ENCODE measurements at places on chromosomes 1 and 21.

DNA sequence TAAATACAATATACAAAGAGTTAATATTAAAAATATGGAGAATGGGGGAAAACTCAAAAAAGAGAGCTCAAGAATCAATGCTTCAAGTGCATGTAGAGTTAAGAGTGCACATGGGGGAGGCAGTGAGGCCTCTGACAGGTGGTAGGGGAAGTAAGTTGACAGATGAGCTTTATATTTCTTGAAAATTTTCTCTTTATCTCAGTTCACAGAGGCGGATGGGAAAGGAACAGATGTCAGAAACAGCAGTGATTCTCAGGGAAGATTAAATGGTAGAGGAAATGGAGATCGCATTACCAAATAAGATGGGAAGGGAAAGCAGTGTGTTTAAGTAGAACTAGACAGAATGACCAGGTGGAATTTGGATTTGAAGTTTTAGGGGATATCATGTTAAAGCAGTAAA lies 200.1 kb upstream of the C1orf105 start:
- no peak for DNase-seq

GRCh38 chr1:86957221-86957620 lies 42.8 kb downstream of the HS2ST1 start:
- DNase-seq: no peak

- DNase-seq: no peak
Observed at GRCh38 chr1:30729901-30730300, 6.5 kb upstream of the MATN1 start.

DNA sequence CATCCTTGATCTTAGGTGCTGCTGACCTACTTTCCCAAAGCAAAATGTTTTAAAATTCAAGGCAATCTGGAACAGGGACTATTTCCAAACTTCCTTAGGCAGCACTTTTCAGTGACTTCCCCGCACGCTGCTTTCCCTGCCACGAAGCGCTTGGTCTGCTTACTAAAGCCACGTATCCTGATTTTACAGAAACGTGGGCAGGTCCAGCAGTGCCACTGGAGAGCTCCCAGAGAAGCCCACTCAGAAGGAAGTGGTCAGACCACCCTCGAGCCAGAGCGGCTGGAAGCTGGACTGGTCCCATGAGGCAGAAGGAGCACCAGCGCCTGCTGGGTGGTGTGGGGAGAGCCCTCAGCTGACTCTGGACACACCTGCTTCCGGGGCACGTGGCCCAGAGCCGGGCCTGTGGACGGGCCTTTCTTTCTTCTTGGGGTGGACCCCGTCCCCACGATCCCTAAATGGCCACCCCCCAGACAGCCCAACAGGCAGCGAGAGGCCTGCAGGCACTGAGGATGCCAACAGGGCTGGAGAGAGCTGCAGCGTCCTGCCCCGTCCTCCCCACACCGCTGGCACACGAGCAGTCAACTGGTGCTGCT lies 23.2 kb downstream of the PTTG1IP start:
- no peak for DNase-seq

DNA sequence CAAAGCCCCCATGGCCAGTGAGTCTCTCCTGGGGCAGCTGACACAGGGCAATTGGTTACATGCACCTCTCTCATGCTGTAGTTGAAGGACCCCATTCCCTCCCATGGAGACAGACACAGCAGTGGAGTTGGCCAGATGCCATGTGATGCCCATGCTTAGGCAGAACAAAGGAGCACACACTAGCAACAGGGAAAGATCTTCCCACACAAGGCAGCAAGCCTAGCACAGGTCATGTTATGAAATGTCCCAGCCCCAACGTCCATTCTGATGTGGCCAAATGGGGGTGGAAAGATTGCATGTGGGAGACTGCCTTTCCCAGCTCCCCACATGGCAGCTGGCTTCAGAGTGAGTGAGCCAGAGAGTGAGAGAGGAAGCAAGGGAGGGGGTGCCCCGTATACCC lies 34.5 kb downstream of the AADACL4 start:
- DNase-seq: no peak

- no peak for DNase-seq
Observed at GRCh38 chr1:65904681-65905083, 112.0 kb downstream of the PDE4B start.

GRCh38 chr21:26368591-26369320 lies 198.2 kb upstream of the APP start:
- peak; percentile 52 for DNase-seq

DNA sequence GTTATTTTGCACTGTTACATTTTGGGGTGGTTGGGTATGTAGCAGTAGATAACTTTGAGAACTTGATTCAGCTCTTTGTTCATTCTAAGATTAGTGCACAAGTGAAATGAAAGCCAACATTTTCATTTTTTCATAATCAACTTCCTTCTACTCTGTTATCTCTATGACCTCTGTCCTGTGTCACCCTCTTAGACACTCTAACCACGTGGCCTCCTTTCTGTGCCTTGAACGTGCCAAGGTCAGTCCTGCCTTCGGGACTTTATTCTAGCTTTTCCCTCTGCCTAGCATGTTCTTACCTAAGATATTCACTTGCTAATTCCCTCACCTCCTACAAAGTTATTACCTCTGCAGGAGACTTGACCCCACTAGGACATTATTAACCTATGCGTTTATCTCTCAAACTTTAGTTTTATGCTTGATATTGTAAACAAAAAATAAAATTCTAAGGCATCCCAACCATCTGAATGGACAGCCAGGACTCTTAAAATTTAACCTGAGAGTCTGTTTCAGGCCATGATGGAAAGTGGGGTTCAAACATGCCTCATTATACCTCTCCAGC lies 19.2 kb upstream of the EDEM3 start:
- DNase-seq: no peak

DNA sequence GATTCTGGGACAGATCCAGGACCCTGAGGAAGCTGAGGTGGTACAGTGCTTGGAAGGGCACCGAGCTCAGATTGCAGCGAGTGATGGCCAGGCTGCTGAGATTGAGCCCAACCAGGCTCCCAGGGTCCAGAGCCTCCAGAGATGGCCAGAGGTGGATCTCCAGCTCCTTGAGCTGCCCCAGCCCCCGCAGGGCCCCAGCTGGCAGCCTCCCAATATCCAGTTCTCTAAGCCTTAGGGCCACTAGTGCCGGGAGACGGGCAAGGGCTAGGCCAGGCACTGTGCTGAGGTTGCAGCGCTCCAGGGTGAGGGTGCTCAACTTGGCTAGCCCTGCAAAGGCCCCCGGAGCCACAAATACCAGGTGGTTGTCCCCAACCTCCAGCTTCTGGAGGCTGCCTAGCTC lies 3.4 kb downstream of the LINGO4 start:
- DNase-seq: no peak

- DNase-seq: no peak
Observed at GRCh38 chr1:215665215-215665614, 98.1 kb downstream of the KCTD3 start.

DNA sequence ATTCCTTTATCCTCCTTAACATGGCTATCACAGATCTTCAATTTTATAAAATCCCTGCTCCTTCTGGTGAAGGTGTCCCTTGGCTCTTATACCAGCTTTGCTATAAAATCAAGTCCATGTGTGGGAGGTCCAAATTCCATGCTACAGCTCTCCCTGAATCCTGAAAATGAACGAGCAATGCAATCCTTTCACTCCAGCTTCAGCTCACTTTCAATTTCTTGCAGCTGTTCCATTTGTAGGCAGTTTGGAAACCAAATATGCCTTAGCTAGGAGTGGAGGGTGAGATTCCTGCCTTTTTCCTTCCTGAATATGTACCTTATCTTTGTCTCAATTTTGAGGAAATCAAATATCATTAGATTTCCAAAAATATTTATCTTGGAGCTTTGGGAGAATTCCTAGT lies 402.6 kb downstream of the TTLL7 start:
- DNase-seq: no peak

DNA sequence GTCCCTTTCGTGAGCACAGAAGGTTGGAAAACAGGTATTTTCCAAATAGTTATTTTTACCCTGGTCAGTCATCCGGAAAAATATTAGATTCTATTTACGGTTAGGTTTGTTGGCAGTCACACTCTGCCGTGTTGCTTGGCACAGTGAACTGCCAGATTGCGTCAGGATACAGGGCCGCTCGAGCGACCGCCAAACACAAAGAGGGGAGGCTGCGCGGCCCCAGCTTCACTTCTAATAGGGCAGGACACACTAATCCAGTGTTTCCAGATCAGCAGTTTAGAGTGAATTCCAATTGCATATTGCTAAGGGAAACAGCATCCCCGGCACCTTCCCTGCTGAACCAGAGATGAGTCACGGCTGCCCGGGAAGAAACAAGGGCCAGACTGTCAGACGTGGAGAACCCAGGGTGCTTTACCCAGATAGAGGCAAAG lies 22.9 kb downstream of the UMODL1 start:
- DNase-seq: no peak

- DNase-seq: no peak
Observed at GRCh38 chr1:5570931-5571330, 421.3 kb downstream of the NPHP4 start.

GRCh38 chr1:160753594-160753993 lies 14.5 kb downstream of the SLAMF7 start:
- DNase-seq: no peak

- DNase-seq: no peak
Observed at GRCh38 chr1:151476083-151476482, 16.8 kb upstream of the POGZ start.

GRCh38 chr1:52216907-52217458 lies 75.1 kb downstream of the ZFYVE9 start:
- DNase-seq: no peak

DNA sequence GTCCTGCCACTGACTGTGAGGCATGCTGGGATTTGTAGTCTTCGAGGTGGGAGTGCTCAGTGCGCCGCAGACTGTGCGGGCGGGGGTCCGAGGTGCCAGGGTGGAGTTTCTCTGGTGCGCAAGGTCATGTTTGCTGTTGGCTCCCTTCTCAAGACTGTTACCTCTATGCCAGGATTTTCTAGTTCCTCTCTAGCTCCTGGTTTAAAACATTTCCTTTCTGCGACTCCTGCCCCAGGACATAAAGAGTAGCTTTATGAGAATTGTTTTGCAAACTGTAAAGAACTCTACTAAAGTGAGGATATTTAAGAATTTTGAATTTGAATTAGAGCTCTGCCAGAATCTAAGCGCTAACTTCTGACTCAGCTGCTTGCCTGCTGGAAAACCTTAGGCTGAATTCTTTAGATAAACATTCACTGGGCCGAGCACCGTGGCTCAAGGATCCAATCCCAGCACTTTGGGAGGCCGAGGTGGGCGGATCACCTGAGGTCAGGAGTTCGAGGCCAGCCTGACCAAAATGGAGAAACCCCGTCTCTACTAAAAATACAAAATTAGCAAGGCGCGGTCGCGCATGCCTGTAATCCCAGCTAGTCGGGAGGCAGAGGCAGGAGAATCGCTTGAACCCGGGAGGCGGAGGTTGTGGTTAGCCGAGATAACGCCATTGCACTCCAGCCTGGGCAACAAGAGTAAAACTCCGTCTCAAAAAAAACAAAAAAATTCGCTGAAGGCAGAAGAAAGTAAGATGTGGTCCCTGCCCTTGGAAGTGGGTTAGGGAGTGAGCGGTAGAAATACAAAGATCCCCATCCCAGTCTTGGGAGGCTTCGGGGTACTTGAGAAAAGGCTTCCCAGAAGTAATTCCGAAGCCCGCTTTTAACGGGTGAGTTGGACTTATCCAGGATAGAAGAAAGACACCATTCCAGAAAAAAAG lies 992 bp upstream of the USP48 start:
- DNase-seq: no peak

DNA sequence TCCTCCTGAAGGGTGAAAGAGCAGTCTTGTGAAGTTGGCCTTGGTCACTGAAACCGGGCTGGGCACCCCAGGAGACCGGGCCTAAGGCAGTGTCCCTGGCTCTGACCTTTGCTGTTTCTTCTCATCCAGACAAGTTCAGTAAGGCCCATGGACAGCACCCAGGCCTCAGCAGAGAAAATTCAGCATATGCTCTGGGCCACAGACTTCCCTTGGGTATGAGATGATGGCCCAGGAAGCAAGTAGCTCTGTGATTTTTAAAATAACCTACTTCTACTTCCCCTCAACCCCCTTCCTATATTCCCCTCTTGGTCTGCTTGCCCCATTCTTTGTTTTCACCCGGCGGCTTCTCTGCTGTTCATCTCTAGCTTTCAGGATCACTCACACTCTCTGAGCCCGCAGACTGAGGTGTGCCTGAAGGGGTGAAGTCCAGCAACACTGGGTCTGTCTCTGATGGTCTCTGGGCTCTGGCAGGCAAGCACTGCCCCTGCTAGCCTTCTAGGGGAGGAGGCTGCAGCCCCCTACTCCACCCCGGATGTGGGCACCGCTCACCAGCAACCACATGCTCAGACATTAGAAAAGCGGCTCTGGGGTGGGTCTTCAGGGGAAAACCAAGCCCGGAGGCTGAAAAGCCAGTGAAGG lies 2.9 kb upstream of the GPR25 start:
- no peak for DNase-seq

- no peak for DNase-seq
Observed at GRCh38 chr1:69943030-69943429, 262.3 kb downstream of the LRRC40 start.

GRCh38 chr1:29865051-29865450 lies 628.7 kb downstream of the PTPRU start:
- DNase-seq: no peak

DNA sequence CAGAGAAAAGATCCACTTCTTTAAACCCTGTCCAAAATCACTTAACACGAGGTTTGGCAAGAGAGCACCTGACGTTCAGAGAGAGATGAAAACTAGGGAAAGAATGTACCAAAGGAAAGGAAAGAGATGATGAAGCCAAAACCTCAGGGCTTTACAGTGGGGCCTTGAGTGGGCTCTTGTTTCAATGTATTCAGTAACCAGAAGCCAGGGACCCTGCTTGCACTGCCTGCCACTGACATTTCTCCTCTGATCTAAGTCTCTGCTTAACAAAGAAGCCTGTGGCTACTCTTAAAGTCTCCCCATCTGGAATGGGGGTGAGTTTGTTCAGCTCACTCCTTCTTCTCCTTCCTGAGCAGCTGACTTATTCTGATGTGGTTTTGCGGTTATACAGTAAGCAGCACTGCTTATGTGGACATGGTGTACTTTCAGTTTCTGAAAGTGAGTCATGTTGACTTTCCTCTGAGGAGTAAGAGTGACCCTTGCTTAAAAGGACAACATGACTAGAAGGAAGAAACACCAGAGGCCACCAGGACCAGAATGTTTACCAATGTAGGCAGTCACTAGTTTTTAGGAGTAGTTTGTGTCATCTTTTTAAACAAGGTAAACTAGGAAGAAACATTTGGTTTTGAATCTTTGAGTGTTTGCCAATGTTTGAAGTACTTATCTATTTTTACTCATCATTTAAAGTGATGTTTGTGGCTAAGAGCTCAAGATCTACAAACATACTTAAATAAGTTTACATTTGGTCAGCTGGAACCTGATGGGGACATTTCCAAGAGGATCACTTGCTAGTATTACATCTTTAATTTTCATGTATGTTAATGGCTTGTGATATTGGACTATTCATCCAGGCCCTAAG lies 87.4 kb downstream of the FASLG start:
- peak; percentile 47 for DNase-seq
